CD4-positive, alpha-beta T cell (primary cell): ENCODE measurements at places on chromosomes 5 and 9.

DNA sequence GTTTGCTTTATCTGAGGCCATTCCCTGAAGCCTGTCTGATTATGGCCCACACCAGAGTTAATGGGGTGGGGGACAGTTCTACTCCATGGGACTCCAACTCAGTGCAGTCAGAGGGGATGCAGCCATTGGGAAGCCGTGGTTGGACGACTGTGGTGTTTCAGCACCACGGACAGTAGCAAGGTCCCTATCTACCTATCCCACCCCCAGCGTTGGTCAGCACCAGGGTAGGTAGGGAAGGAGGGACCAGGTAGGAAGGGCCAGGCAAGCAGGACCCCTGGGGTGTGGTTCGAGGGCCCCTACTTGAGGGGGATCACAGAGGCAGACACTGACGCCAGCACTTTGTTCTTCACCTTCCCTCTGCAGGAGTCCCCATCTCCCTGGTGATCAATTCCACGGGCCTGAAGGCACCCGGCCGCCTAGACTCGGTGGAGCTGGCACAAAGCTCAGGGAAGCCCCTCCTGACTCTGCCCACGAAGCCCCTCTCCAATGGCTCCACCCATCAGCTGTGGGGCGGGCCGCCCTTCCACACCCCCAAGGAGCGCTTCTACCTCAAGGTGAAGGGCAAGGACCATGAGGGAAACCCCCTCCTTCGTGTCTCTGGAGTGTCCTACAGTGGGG is 33.2 kb downstream of the HMCN2 start:
- no peak for DNase-seq

- no peak for DNase-seq
These were observed 115.8 kb upstream of the ICE1 start for GRCh38 chr5:5306696-5307095.

- no peak for DNase-seq
These were observed 15.5 kb downstream of the AKNA start for GRCh38 chr9:114371973-114372917.

- no peak for DNase-seq
These were observed 41.3 kb upstream of the ORM1 start for GRCh38 chr9:114281473-114282103.

- DNase-seq: no peak
These were observed 151.4 kb upstream of the FSTL4 start for GRCh38 chr5:133763744-133764143.

GRCh38 chr5:2001300-2001699 is 118.6 kb upstream of the IRX4 start:
- DNase-seq: no peak

GRCh38 chr5:1412163-1412562 is 33.1 kb downstream of the SLC6A3 start:
- DNase-seq: no peak

DNA sequence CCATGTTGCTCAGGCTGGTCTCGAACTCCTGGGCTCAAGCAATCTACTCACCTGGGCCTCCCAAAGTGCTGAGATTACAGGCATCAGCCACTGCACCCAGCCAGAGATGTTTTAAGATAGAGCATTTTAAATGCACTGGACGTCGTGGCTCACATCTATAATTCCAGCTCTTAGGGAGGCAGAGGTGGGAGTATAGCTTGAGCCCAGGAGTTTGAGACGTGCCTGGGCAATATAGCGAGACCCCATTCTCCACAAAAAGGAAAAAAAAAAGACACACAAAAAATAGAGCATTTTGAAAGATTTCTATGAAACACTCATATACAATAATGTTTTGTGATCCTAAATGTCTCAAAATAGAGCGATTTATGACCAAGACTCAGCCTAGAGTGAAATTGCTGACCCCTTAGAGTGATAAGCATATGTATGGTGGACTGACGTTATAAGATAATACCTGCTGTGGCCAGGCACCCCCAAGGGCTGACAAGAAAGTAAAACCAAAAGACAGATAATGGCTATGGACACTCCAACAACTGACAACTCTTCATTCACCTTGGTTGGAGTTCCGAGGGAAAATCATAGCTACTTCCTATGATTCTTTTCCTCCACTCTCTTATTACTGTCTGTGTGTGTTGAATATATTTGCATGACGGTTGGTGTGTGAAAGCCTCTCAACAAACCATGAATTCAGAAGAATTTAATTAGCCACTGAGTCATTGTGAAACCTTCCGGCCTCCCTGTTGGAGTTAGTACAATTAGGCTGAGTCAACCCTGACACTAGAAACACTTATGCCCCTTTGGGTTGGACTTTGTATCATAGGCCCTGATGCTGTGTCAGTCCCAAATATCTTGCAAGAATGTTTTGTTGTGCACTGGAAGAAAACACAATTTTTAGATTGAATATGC is 526.5 kb upstream of the NUDT12 start:
- DNase-seq: no peak

DNA sequence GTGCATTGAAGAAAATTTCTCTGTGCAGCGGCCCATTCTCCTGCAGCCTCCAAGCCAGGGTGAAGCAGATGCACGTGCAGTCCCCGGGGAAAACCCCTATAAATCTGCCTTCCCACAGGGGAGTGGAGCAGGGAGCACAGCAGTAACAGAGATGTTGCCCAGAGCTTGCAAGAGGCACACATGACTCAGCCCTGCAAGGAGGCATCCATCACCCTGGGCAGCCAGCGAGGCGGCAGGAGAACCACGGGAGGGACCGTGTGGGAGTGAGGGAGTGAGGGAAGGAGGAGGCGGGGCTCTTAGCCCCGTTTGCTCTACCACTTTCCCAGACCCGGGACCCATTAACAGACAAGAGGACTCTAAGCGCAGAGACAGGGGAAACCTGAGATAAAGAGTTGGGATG is 96.2 kb upstream of the ARAP3 start:
- no peak for DNase-seq
